ENCODE measurements at places on chromosomes 1 and 21. TPM values are rescaled to one million over a fixed set of nuclear protein-coding genes. Genes with fewer than 3 reads are reported as not detected.

GRCh38 chr1:4768553-4768952 lies 114.1 kb downstream of the AJAP1 start:
- DNase-seq: no peak

- DNase-seq: no peak
Measured at GRCh38 chr1:175192630-175193526, at the start of gene KIAA0040. Gene KIAA0040, minus strand, starts transcription at chr1:175192776. Its CDS starts 31,763 bp downstream, at chr1:175161013.

- no peak for DNase-seq
Measured at GRCh38 chr1:55654750-55655149, 439.6 kb upstream of the USP24 start.

GRCh38 chr1:183070234-183070922 lies 47.2 kb downstream of the LAMC1 start:
- DNase-seq: no peak

- DNase-seq: no peak
Measured at GRCh38 chr1:6071219-6071618, 25.5 kb downstream of the KCNAB2 start.

Gene MAP10
- 4.4 TPM for total RNA-seq

- DNase-seq: no peak
Measured at GRCh38 chr1:99017655-99018054, 13.0 kb upstream of the PLPPR5 start.

GRCh38 chr1:116853680-116854402 lies 55.9 kb upstream of the PTGFRN start:
- DNase-seq: no peak

DNA sequence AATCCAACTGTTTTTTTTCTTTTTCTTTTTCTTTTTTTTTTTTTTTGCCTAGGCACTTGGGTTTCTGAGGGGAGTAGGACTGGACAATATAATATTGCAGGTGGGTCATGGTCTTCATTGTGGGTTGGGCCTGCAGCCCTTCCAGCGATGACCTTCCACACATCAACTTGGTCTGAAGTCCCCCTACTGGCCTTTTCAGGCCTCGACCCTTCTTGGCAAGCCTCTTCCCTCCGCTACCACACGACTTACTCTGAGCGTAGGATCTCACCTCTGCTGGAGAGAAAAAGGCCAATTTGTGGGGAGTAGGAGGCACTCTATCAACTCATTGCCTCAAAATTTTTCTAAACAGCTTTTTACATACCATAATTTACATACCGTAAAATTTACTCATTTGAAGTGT lies 51.1 kb upstream of the GRIK3 start:
- DNase-seq: no peak

- DNase-seq: no peak
Measured at GRCh38 chr21:43021756-43022600, 47.6 kb downstream of the PKNOX1 start.

GRCh38 chr1:24892188-24893153 lies 37.6 kb downstream of the RUNX3 start:
- no peak for DNase-seq

DNA sequence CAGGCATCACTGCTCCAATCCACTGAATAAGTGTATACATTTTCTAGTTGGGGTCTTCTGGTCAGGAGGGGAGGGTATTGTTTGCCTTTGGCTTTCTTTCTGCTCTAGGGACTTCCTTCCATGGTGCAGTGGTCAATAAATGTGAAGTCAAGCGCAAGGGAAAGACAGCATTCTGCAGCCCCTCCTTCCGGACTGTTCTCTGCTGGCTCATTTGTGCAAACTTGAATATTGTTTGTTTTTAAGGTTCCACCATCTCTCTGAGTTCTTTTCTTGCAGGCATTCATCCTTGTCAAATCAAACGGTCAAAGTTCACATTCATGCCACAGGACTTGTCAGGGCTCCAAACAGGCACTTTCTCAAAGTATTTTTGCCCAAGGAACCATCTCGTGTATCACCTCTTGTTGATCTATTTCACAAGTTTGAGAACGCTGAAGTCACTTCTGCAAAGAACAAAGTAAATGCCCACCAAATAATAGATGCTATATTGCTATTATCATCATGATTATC lies 205.6 kb upstream of the KAZN start:
- DNase-seq: no peak

Gene OPTC
- total RNA-seq: not detected

Gene GJA5
- total RNA-seq: not detected

Gene EVI5
- total RNA-seq: 2.1 TPM

Gene TMPRSS3
- 1.2 TPM for total RNA-seq

Gene LDLRAD1
- not detected for total RNA-seq

- DNase-seq: no peak
Measured at GRCh38 chr1:107220036-107220435, 79.2 kb downstream of the NTNG1 start.
